Stimulated activated CD4-positive, alpha-beta T cell treated with anti-CD3 and anti-CD28 coated beads, TNF-alpha, amount 100 ng/mL, for 48 hours (primary cell): ENCODE measurements at places on chromosomes 7 and 10.

GRCh38 chr7:77684030-77684429 is 12.2 kb upstream of the RSBN1L start:
- DNase-seq = no peak

DNA sequence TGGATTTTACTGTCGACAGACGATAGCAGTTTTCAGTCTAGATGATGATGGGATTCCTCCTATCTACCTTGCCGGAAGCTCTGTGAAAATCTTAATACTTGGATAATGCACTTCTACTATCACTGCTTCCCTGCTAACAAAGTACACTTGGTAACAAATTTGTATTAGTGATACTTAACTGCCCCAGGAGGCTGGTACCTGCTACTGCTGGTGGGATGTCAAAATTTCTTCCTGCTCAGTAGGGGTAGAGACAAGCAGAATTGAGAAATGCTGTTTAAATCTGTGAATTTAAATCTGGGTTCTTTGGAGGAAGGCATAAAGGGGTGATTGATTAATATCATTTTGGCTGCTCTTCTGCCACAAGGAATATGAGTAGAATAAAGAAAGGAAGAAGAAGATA is 99.8 kb upstream of the STRIP2 start:
- no peak for DNase-seq

DNA sequence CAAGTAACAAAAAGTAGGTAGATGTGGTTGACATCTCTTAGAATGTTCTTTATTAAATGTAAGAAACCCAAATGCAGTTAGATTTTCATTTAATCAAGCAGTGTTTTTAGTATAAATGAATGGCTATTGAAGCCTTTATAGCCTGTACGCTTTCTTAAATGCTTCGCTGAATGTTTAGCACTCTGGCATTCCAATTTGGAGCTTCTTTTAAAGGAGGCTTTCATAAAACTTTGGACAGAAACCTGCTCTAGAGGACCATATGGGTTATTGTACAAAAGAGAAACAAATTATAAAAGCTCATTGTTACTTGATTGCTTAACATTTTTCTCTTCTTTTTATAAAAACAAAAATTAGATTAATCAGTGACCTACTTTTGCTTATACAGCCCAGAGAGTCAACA is 59.5 kb downstream of the KCND2 start:
- DNase-seq = no peak

DNA sequence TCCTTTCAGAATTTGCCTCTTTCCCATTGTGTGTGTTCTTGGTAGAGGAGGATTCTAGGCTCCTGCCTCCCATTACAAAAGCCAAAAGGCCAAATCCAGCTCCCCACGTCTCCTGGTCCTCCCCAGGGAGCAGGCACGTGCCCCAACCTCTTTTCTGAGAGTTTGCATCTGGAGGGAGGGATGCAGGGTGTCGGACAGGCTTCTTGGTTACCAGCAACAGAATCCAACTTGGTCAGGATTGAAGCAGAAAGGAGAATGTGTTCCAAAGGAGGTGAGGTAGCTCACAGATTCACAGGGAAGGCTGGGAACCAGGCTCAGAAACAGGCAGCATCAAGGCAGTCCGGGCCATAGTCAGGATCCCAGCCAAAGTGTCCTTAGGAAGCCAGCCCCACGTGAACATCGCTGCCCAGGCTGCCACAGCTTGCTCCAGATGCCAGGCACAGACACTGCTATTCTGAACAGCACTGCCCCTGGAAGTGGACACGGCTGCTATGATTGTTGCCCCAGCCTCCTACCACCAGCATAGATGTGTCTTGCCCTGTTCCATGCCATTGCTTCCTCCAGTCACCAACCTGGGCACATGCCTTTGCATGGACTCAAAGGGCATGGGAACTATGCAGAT is 264.2 kb upstream of the ZMIZ1 start:
- DNase-seq = no peak

GRCh38 chr10:69073026-69073425 is 14.9 kb upstream of the SRGN start:
- no peak for DNase-seq

DNA sequence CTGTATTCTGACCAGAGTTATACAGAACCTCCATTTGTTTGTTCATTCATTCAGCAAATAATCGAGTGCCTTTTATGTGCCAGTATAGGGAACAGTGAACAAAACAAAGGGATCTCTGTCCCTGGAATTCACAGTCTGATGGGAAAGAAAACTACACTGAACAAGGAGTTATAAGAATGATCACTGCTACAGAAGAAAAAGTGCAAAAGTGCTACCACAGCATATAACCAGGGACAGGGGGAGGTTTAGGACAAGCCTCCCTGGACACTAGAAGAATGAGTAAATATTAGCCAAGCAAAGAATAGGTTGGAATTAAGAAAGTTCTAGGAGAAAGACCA is 4.2 kb downstream of the CLDN12 start:
- no peak for DNase-seq

DNA sequence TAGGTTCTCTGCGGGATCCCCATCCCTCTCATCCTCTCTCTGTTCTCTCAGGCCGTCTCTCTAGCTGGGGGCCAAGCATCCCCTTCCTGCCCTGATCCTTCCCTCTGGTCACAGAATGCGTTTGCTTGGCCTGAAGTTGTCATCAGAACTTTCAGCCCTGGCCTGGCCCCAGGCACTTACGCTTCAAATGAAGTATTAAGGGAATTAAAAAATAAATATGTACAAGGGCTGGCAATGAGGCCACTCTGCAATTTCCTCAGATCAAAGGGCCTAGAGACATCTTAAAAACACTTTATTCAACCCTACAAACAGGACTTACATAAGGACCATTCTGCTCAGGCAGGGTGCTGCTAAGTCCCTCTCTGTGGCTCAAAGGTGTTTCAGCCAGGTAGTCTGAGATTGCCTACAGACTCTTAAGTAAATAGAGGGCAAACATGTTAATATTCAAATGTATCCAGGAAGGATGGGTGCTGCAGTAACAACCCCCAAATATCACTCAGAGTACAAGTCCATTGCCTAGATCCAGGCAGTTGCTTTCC is 16.0 kb downstream of the SFTPD start:
- no peak for DNase-seq

DNA sequence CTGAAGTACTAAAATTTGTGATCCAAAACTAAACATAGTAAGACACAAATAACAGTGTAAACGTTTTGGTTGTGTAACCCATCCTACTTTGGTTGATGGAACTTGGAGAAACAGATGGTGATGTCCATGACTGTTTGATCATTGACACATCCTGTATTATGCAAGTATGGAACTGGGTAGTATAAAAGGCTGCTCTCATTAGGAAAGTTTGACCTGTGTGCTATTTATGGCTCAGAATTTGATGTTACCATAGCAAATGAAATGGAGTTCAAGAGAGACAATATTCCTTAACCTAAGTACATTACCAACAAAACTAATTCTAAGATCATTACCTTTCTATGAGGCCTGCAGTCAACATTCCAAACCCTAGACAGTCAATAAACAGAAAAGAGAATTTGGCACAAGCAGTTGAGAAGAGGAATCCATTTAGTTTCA is 39.9 kb downstream of the DKK1 start:
- no peak for DNase-seq

DNA sequence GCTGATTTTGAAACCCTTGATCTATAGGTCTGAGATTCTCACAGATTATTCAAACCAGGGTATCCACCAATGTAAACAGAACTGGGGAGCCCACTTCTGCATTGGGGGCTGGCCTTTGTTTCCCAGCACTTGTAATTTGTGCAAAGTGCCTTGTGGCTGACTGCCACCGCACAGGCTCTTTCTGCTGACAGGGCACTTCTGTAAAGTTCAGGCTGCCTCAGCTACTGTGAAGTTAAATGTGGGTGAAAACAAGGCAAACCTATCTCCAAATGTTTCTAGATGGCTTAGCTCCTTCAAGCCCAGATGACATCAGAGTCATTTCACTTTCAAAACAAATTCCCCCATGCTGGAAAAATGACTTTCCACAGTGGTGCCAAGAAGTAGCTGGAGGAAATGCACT is 54.7 kb downstream of the GRID1 start:
- DNase-seq = no peak

GRCh38 chr7:134058980-134059379 is 68.2 kb upstream of the LRGUK start:
- DNase-seq = no peak

- no peak for DNase-seq
These were observed 5.7 kb downstream of the LRRC20 start for GRCh38 chr10:70376436-70377378.

- no peak for DNase-seq
These were observed 362.8 kb upstream of the MBL2 start for GRCh38 chr10:53135213-53135896.

DNA sequence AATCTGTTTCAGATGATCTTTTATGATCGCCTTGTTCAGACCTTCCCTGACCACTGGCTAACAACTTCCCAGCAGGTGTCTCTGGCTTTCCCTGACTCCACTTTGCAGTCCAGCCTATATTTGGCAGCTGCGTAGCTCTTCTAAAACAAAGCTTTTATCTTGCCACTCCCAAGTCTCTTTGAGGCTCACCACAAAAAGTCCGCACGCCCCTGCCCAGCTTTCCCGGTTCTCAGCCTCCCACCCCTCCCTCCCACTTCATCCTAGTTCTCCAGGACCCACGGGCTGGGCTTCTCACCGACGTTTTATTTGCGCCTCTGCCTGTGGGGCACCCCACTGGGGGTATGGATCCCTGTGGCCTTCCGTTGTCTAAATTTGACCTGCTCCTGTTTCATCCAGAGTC is 58.9 kb upstream of the USP6NL start:
- DNase-seq = no peak

GRCh38 chr7:125033506-125033905 is 103.9 kb upstream of the POT1 start:
- no peak for DNase-seq

DNA sequence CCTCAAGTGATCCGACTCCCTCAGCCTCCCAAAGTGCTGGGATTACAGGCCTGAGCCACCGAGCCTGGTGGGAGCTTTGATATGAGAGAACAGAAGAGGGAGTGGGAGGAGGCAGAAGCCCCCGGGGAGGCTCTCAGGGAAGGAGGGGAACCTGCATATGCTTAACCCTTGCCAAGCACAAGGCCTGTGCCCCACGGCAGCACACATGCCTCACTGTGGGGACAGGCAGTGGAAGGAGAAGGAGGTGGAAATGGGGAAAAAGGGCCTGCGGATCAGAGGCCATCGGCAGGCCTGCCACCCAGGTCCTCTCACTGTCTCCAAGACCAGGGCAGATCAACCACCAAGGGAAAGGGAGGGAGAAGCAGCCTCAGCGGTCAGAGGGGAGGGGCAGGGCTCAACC is 7.2 kb upstream of the GRID1 start:
- DNase-seq = no peak

DNA sequence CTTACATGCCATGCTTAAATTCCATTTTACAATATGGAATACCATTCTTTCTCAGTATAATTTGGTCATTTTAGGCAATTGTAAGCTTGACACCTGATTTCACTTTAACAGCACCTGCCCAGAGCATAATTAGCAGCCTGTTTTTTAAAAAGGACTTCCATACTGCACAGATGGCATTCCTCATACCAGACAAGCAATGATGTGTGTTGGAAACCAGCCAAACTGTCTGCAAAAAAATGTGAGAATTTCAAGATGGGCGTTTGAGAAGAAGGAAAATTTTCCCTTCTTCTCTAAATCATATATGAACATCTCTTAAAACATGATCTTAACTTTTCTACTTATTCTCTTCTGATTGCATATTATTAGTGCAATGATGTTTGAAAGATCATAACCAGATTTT is 40.4 kb upstream of the AGMO start:
- no peak for DNase-seq

GRCh38 chr7:26155531-26156375 is 3.8 kb downstream of the NFE2L3 start:
- no peak for DNase-seq

GRCh38 chr7:83355143-83355542 is 192.5 kb upstream of the PCLO start:
- no peak for DNase-seq

DNA sequence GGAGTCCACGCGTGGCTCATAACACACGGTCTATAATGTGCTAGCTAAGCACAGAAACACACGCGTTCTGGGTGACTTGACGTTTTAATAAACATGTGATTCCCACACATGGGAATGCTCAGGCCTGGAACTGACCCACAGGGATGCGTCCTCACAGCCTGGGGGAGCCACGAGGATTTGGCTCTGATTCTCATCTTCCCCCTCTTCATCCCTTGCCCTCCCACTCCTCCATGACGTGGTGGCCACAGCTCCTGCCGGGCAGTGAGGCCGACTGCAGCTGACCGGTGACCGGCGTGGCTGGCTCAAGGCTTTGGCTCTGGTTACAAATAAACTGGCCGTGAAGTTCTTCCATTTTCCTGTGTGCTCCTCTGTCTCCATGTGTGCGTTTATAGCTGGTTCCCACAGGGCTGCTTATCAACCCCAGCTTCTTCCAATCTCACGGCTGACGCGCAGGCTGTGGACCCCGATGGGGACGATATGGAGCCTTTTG is 40.9 kb upstream of the KLF6 start:
- no peak for DNase-seq

- no peak for DNase-seq
These were observed 5.1 kb upstream of the PCBD1 start for GRCh38 chr10:70893227-70894006.

GRCh38 chr10:97543025-97543546 is 29.5 kb upstream of the ANKRD2 start:
- peak; percentile 62 for DNase-seq

DNA sequence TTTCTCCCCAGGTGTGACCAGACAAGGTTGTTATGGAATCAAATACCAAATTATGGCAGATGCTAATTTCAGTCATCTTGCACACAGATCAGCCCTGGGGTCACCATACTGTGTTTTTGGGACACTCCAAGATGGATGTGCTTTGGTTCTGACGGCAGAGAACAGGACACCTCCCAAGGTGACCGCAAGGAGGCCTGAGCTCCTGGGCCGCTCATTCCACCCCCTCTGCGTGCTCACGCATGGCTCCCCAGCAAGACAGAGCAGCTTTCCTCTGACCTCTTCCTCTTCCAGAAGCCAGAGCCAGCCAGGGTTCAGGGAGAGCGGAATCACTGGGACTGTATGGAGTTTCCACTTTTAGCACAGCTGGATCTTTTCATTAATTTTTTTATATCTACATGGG is 402.8 kb downstream of the DNAJB6 start:
- DNase-seq = no peak

- DNase-seq = no peak
These were observed 31.7 kb upstream of the DNMBP start for GRCh38 chr10:100041306-100042002.

DNA sequence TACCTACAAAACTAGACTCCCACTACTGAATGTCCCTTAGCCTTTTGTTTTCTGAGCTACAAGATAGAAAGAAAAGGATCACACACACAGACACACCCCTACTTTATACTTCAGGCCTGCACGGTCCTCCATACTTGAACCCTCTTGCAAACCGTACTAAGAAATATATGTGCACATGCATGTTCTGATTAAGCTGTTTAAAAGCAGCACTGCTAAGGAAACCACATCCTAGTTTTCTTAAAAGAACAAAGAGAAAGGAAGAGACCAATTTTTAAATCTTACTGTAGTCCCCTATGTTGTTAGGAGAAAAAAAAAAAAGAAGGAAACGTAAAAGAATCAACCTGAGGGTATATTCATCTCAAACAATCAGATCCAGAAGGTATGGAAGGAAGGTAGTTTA is 501.2 kb downstream of the PARD3 start:
- no peak for DNase-seq
